ENCODE measurements at places on chromosomes 11 and 22. TPM values are rescaled to one million over a fixed set of nuclear protein-coding genes. Genes with fewer than 3 reads are reported as not detected.
A peak's percentile ranks its signal among the peaks of the same experiment; 100 is the strongest.

Gene TSSK2
- total RNA-seq = not detected

DNA sequence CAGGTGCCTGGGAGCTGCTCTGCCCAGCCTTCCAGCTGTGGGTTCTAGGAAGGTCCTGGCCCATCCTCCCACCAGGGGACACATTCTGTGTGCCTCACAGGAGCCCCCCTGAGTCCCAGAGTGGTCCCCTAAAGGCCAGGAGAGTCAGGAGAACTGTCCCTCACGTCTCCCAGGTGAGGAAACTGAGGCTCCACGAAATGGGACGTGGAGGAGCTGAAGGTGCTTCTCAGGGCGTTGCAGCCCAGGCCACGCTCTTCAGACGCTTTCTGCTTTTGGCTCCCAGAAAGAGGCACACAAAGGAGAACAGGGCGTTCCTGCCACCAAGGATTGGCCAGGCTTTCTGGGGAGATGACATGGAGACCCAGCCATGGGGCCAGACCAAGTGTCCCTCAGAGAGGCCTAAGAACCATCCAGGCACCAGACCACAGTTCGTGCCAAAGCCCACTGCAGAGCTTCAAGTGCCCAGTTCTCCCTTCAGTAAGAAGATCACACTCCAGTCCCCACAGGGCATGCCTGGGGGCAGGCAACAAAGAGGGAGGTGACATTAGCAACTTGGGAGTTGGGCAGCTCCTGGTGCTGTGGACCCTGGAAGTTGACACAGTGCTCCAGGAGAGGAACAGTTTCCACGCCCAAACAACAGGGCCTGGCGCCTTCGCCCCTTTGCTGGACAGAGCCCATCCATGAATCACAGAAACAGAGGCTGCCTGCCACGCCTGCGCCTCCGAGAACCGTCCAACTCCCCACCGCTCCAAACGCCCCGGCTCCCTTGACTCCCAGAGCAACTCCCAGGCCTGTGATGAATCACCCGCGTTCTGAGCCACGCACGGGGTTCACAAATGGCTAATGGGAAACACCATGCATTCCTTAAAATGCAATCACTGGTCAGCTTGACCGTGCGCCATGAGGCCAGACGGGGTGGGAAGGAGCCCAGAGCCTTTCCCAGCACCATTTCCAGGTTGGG is 589.2 kb downstream of the BRD1 start:
- no peak for DNase-seq

Gene DRG1
- 74.2 TPM for total RNA-seq

Gene OR5AR1
- total RNA-seq = not detected

DNA sequence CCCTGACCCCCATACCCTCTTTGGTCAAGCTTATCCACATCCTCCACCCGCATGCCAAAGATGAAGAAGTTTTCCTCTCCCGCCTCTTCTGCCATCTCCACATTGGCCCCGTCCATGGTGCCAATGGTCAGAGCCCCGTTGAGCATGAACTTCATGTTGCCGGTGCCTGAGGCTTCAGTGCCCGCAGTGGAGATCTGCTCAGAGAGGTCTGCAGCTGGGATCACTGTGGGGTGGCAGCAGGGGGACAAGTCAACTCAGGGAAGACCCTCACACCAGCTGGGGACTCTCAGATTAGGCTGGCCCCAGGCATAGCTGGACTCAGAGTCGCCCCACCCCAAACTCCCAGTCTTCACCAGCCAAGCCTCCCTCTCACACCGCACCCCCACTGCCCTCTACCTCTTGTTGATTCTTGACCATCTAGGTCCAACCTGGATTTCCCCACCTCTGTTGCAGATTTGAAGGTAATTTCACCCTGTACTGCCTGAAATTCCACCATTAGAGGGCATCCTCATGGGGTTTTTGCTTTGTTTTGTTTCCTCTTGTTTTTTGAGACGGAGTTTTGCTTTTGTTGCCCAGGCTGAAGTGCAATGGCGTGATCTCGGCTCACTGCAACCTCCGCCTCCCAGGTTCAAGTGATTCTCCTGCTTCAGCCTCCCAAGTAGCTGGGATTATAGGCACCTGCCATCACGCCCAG is 6.6 kb upstream of the RASGRP2 start:
- no peak for DNase-seq

- peak; percentile 15 for DNase-seq
Observed at GRCh38 chr11:58276151-58276550, 8.1 kb upstream of the OR10W1 start.

Gene PRG3
- not detected for total RNA-seq

- no peak for DNase-seq
Observed at GRCh38 chr11:74896311-74896710, 52.6 kb downstream of the XRRA1 start.

DNA sequence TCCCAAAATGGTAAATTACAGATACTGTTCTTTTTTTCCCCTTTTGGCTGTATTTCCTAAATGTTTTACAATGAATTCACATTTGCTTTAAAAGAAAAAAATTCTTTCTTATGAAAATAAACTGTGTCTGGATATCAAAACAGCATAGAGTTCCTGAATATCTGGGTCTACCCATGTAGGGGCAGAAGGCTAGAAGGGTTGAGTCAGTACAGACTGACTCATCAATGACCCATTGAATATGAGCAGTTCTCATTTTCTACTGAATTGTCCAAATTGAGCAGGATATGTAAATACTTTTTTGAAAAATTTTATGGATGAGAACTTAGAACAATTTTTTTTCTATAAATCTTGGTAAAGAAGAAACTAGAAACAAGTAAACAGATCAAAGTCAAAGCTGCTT is 16.3 kb upstream of the C11orf87 start:
- DNase-seq = peak; percentile 46

Gene MYRF
- total RNA-seq = under 0.01 TPM

Gene SLCO2B1
- total RNA-seq = not detected

DNA sequence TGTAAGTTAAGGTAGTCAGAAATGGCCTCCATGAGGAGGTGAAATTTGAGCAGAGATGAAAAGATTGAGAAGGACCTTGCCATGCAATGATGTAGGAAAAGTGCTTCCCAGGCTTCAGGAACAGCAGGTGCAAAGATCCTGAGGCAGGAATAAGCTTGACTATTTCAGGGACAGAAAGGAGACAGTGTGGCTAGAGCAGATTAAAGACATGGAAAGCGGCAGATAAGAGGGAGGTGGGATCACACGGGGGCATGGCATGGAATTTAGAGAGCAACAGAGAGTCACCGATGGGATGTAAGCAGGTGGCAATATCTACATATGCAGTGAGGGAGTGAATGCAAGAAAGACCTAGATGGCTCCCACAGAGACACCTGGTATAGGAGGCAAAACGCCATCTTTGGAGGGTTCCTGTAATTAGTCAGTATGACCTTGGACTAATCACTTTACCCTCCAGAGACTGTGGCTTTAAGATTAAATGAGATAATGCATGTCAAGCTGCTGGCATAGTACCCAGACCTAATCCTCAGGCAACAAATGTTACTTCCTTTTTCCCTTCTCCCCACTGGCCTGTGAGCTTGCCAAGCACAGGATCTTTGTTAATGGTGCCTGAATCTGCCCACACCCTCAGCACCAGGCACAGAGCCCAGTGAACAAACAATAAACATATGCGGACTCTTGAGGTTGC is 24.6 kb upstream of the ACER3 start:
- peak; percentile 45 for DNase-seq

- peak; percentile 18 for DNase-seq
Observed at GRCh38 chr11:101867951-101868350, 46.9 kb upstream of the CEP126 start.

Gene LIN7C
- total RNA-seq = 100 TPM

DNA sequence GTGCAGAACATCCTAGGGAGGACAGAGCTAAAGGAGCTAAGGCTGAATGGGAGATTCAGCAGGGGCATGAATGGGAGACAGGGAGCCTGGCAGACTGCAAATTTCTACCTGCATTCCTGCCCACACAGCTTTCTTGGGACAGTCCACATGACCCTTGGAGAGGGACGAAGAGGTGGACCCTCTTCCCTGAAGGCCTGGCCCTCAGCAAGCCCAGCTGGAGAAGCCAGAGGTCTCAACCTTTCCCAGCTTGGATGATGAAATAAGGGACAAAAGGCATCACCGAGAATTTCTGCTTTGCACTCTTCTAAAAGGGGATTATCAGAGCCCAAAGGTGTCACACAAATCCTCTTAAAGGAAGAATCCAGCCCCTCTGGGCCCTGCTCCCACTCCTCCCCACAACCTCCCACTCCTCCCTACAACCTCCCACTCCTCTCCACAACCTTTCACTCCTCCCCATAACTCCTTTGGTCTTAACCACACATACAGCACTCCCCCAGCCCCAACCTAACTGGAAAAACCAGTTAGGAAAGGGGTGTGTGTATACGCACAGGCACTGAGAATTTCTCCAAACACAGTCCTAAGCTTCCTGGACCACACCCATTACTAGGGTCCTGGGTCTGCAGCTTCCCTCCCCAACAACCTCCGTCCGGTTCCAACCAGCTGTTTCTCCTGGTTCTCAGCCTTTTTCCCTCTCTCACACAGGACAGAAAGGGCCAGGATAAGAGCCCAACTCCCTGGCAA is 38.4 kb downstream of the RPL27A start:
- DNase-seq = peak; percentile 77

GRCh38 chr11:46696212-46696558 is 4.2 kb downstream of the ARHGAP1 start:
- DNase-seq = no peak

Measured in bronchial epithelial cell (primary cell).